ENCODE measurements at places on chromosomes 3 and 15.

DNA sequence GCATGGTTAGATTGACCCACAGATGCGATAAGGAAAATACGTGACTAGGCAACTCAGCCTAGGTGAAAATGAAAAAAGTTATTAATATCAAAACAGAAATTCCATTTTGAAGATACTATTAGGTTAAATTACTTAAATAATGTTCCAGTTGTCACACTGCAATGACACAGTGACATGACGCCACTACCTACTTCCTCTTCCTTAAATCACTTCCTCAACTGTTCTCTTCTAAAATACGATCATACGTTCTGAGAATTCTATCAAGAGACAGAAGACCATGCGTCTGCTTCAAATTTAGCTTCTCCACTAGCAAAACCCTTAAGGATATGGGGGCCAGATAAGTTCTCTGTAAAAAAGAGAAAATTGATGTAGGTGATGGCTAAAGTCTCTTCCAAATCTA is 18.2 kb downstream of the CMTM6 start:
- DNase-seq: peak; percentile 86

GRCh38 chr3:154112146-154112852 is 8.9 kb upstream of the ARHGEF26 start:
- no peak for DNase-seq

DNA sequence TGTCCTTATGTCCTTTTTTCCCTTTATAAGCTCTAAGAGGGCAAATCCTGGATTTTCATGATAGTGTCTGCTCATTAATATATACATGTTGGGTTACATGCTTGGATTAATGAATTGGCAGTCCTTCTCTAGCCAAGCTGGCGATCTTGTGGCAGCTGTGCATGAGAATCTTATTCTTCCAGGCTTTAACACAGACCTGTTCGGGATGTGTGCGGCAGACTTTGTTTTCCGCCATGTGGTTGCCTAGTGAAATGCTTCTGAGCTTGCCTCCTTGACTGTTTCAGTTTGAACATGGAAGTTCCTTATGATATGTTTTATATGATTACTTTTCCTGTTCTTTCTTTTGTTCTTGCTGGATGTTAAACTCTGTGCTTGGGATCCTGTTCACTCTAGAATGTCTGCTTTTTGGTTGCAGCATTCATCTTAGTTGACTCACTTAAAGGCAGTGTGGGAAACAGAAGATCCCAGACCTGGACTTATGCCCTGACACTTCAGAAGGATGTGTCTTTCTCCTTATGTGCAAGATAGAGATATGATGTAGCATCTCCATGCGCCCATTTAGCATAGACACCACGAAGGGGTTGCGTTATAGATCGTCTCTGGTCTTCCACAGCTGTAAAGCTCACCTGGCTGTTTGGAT is 7.2 kb downstream of the CHCHD6 start:
- DNase-seq: no peak

DNA sequence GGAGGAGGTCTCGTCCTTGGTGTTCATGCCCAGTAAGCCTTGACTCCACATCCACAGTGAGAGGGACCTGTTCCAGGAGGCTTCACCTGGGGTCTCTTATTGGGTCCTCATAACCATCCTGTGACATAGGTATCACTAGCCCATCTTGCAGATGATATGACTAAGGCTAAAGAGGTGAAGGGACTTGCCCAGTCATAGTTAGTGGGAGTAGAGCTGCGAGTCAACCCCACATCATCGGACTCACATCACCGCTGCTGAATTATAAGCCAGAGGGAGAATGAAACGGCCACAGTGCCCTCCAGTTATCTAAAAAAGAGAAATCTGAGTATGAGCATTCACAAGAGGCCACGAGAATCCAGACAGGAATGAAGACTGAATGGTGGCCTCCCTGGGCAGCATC is 66.0 kb downstream of the MESD start:
- DNase-seq: peak; percentile 12

DNA sequence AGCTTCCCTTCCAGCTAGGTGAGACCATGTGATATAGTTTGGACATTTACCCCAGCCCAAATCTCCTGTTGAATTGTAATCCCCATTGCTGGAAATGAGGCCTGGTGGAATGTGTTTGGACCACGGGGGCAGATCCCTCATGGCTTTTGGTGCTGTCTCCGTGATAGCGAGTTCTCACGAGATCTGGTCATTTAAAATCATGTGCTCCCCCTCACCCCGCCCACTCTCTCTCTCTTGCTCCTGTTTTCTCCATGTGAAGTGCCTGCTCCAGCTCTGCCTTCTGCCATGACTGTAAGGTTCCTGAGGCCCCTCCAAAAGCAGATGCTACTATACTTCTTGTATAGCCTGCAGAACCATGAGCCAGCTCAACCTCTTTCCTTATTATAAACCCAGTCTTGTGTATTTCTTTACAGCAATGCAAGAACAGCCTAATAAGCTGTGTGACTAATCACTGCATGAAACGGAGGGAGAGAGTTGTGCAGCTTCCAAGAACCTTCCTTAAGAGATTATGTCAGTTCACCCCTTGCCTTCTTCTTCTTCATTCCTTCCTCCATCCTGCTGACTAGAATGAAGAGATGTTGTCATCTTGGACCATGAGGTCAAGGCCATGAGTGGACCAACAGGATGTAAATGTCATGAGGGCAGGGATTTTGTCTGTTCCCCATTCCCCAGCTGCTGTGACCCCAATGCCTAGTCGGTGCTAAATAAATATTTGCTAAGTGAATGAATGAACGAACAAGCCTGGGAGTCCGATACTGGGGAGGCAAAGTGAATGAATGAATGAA is 91.0 kb downstream of the CPN2 start:
- DNase-seq: peak; percentile 80

- no peak for DNase-seq
These were observed 401.4 kb downstream of the ROBO1 start for GRCh38 chr3:79366414-79366813.

- DNase-seq: no peak
These were observed 30.4 kb downstream of the GOLGA6L2 start for GRCh38 chr15:23416349-23417276.

DNA sequence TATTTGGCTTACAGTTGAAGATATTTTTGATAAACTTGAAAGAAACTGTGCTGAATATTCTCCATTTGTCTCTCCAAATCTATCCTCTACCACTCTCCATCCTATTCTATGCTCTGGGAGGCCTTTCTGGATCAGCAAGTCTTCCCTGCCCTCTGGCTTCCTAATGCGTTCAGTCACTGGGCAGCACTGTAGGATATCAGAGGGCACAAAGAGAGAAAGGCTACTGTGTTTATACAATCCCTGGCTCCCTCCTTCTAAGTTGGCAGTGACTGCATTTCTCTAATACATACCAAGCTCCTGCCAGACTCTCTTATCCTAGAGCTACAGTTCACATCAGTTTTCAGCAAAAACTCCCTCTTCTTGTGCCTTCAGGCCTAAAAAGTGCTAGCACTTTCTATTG is 102.1 kb upstream of the FHIT start:
- DNase-seq: no peak

- DNase-seq: no peak
These were observed 248.9 kb downstream of the SV2B start for GRCh38 chr15:91348752-91349500.

DNA sequence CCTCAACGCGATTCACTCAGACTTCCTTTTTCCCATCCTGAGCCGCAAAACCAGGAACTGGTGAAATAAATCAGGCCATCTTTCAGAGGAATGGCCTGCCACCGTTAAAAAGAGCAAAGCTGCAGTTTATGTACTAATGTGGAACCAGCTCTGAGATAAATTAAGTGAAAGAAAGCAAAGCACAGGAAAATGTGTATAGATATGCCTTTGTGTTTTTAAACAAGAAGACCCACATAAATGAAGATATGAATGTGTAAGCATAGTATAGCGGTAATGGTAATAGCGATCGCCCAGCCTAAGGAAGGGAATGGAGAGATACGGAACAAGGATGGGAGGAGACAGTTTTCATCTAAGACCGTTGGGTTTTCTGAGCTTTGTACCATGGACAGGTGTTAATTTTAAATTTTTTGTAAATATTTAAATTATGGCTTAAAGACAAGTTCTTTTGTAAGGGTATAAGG is 30.8 kb upstream of the RPN1 start:
- no peak for DNase-seq

DNA sequence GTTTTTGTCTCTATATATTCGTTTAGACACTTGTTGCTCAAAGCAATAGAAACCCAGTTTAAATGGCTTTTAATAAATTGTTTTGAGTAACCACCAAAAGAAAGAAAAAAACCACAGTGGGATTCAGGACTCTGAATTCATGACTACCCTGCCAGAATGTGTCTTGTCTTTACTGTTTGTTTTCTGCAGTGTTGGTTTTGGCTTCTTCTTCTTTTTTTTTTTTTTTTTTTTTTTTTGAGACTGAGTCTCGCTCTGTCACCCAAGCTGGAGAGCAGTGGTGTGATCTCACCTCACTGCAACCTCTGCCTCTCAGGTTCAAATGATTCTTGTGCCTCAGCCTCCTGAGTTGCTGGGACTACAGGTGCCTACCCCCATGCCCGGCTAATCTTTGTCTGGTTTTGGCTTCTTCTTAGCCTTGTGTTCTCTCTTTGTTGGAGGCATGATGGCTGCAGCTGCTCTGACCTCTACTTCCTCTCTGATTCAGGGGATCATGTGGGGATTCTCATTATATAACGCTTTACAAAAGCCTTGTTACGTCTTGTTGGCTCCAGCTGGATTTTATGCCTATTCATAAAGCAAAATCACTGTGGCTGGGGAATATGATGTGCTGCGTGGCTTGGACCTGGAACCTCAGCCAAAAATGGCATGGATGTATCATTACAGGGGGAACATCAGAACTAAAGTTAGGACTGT is 54.0 kb downstream of the PLS1 start:
- no peak for DNase-seq

DNA sequence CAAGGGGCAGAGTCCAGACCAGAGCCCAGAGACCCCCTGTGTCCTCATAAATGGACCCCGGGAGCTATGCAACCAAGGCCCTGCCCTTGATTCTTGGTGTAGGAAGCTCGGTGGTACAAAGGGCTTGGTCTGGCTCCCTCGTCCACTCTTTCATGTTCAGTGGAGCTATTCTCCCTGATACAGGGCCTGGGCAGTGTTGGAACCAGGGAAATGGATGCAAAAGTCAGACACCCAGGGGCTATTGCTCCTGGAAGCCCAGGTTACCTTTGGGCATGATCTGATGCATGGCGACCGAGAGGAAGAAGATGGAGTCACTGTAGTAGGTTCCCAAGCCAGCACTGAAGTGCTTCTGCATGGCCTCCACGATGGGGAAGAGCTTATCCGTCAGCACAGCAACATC is 44.5 kb downstream of the XXYLT1 start:
- no peak for DNase-seq

DNA sequence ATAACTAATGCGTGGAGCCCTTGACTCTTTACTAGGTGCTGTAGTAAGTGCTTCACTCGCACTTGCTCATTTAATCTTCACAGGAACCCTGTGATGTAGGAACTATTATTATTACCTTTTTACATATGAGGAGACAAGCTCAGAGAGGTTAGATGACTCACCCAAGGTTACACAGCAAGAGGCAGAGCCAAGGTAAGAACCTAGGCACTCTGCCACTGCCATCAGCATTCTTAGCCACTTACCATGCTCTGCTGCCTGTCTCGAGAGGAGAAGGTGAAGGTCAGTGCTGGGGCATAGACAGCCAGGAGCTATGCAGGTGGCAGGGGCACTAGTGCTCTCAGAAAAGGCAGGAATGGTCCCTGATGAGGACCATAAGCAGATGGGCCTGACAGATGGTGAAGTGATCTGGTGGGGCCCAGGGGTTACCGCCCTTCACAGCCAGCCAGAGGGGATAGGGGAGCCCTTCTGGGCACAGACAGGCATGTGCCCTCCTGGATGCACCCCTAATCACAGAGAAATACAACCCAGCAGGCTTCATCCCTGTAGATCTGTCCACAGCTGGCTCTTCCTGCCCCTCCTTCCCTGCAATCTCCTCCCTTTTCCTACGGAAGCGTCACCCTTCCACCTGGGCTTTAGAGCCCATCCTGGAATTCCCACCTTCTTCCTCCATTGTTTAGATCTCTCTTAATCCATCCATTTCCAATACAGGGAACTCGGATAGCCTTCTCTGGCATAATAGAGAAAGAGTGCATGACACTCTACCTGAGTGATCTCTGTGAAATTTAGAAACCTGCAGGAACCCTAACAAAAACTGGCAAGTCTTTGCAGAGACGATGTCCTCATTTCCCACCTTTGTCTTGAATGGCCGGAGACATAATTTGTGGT is 26.9 kb downstream of the ABTB1 start:
- no peak for DNase-seq

GRCh38 chr3:97928986-97929385 is 43.2 kb downstream of the RIOX2 start:
- no peak for DNase-seq

- DNase-seq: no peak
These were observed 115.7 kb upstream of the ADAMTS9 start for GRCh38 chr3:64803469-64803868.

DNA sequence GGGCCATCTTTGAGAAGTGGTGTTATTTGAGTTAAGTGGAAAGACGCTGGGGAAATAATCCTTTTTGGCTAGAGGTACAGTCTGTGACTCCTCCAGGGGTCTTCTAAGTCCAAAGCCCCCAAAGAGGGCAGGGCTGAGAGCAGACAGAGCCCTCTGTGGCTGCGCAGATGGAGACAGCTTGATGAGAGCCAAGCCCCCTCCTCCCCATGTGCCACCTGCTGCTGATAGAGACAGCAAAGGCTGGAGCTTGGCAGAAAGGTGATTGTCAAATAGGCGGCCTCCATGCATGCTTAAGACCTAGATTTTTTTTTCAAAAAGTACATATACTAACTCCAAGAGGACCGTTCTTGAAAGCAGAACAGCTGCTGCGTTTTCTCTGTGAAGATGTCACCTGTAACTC is 72.4 kb downstream of the CRYGS start:
- DNase-seq: no peak

GRCh38 chr15:91468871-91469580 is 369.0 kb downstream of the SV2B start:
- no peak for DNase-seq

DNA sequence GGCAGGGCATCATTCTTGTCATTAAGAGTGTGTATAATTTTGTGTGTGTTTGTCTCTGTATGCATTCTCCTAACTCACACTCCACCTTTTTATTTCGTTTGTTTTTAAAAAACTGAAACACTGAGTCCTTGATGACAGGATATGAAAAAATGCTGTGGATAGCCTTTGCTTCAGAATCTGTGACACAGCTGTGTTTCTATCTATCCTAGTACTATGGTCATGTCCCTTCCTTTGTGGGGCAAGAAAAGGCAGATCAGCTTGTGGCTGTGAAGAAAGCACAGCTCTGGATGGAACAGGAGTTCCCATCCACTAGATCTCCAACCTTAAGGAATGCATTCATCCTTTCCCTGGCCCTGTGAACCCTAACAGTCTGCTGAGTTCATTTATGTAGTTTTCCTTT is 60.3 kb downstream of the OTOL1 start:
- no peak for DNase-seq

GRCh38 chr3:140128631-140129030 is 193.6 kb downstream of the CLSTN2 start:
- DNase-seq: peak; percentile 30

DNA sequence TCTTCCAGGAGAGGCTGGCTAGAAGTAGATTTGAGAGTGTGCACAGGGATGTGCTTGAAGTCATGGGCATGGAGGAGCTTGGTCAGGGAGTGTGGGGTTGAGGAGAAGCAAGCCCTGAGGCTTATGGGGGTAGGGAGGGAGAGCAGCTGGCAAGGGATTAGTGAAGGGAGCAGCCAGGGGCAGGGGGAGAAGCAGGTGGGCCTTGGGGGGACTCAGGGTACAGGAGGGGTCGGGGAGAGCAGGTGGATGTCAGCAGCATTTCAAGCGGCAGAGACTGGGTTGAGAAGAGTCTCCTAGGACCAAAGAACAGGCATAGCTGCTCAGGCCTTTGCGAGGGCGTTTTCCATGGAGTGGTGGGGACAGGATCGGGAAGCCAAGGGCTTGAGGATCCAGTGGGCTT is 3.4 kb upstream of the LMAN1L start:
- no peak for DNase-seq

GRCh38 chr3:159766563-159767185 is 222.0 kb upstream of the IL12A start:
- peak; percentile 15 for DNase-seq

All from suppressor macrophage treated with lipopolysaccharide for 4 hours (primary cell).